ENCODE measurements at places on chromosomes 2 and 18.
A peak's percentile ranks its signal among the peaks of the same experiment; 100 is the strongest.

DNA sequence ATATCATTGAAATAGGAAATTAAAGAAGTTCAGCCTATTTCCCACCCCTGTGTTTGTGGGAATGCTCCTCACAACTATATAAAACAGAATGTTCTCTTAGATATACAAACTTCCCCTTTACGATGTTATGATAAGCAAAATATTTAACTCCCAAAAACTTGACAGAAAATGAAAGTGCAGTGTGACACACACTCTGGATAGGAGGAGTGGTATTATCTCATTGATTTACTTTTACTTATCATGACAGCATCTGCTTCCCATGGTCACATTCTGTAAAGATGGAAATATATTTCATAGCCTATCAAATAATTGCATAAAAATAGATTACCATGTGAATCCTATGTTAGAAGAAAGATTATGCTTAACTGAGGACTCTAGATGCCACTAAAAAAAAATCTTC lies 96.6 kb upstream of the STK17B start:
- DNase-seq: no peak

DNA sequence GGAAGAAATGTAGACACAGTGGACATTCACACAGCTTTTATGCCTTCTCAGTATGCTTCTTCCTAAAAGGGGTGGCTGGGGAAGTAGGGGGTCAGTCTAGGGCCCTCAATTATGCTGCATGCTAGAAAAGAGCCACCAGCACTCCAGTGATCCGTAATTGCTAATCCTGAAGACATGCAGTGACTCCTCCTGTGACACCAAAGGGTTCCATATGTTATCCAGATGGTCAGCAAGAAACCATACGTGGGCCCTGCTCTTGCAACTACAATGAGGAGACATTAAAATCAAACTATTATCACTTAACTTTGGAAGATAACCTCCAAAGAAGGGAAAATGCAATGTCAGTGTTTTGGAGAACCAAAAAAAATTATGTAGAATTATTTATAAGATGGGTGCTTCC lies 143.4 kb upstream of the LYPD1 start:
- no peak for DNase-seq

- DNase-seq: no peak
These were observed 211.6 kb upstream of the SMAD7 start for GRCh38 chr18:49162226-49162864.

GRCh38 chr2:158600155-158600802 lies 143.5 kb downstream of the PKP4 start:
- no peak for DNase-seq

GRCh38 chr18:24397131-24397693 lies 412 bp downstream of the OSBPL1A start:
- peak; percentile 61 for DNase-seq

DNA sequence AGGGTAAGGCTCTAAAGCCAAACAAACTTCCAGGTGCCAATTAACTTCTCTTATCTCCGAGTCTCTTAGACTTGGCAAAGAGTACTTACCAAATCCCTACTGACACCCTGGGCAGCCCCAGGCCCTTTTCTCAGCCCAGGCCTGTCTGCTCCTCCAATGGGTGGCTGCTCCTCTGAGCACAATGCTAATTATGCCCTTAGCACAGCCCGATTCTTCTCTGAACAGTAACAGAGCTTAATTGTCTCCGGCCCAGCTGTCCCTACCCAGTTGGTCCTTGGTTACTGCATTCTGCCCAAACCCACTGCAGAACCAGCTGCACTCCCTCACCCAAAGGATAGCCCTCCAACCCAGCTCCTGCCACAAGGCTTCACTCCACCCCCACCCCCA lies 110.3 kb downstream of the SMAD7 start:
- peak; percentile 11 for DNase-seq

DNA sequence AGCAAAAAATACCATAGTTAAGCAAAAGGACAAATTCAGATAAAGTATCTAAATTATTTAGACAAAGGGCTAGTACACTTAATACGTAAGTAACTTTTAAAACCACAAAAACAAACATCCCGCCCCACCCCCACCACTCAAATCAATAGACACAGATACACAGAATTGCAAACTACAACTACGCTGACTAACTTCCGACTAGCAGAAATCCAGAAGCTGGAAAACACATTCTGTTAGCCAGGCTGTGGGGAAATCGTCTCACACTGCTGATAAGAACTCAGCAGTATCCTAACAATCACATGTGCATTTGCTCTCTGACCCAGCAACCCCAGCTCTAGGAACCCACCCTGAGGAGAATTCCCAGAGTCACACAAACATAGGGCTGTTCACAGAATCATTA lies 16.6 kb downstream of the FAM168B start:
- DNase-seq: no peak

GRCh38 chr2:36512705-36513104 lies 85.3 kb downstream of the FEZ2 start:
- DNase-seq: no peak

DNA sequence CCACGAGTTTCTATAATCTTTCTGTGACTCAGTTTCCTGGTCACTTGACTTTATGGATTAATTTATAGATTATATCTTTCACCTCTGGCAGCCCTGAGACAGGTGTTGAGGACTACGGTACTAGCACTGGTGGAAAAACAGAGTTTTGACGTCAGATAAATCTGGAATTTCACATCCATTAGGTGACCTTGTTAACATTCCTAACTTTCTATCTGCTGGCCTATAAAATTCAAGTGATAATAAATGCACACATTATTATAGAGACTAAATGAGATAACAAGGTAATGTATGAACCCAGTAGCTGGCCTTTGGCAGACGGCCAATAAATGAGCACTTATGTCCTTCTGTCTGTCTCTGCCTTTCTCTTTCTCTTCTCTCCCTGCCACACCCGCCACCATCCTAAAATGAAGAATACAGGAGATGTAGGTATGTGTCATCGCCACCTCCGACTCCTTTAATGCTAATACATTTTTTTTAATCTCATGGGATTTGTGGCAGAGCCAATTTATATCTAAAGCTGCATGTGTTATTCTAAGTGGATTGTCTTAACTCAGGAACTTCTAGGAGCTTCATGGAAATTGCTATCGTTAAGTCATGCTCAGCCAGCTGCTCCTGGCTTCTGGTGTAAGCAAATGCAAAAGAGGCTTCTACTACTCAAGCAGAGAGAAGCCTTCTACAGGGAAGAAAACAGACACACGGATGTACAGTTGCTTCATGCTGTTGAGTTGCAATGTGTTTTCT lies 2.3 kb downstream of the TM4SF20 start:
- no peak for DNase-seq

Measured in NCI-H1694 (cell line).